NCI-H1417 (cell line): ENCODE measurements at places on chromosomes 7 and 10.

DNA sequence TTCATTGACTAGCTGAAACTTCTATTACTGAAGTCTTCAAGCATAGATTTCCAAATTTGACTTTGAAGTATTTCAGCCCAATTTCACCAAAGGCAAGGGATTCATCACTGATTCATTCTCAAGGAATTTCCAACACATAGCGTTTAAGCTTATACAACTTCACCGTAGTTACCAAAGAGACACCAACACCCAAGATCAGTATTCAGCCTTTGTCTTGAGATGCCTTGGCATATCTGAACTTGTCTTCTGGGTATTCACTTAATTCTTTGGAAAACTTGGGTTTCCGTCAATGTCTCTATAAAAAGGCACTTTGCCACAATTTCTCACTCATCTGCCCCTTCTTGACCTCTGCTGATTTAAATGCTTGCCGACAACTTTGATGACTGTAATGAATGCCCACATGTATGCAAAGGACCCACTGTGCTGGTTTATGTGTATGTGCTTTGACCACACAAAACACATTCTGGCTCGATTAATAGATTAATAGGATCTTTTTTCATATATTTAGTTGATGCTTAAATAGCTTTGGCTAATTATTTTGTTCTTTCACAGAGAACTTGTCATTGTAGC is 49.6 kb downstream of the TES start:
- DNase-seq: no peak

DNA sequence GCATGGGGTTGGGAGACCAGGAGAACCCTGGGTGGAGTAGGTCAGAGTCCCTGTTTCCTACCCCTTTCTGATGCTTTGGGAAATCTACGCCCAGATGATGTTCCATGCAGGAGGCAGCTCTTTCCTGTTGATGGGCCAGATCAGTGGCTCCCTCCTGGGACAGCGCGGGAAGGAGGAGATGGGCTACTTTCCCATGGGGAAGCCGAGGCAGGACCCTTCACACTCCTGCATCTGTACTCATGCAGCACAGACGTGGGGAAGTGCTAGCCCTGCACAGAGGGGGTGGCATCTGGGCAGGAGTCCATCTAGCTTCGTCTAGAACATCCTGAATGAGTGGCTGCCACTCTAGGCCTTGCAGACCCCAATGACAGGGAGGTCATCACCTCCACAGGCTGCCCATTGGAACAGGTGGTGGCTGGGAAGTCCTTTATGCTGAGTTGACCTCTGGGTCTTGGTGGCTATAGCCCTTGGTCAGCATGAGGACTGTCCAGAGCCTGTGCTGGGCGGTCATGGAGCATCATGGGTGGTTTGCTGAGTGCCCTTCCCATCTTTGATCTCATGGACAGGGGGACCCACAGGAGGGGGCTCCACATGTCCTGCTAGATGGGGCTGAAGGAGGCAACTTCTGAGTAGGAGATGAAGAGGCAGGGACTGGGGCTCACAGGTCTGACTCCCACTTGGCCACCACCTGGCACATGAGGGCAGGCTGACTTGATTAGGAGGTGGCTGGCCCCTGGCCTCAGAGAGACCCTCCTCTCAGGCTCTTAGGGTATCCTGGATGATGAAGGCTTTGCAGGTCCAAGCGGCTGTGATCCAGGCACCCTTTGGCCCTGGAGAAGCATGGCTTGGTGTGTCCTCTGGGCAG is 24.6 kb downstream of the RAMP3 start:
- DNase-seq: no peak

DNA sequence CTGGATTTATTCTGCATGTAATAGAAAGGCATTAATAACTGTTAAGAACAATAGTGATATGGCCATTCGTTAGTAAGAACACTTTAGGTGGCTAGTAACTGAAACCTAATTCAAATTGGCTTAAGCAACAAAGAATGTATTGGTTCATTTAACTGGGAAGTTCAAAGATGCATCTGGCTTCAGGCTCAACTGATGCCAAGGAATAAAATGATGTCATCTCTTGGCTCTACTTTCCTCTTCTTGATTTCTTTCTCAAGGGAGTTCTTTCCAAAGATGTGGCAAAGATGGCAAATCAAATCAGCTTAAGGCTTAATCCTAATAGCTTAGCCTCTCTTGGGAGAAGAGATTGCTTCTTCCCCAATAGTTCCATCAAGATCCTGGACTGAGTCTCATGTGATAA is 51.6 kb downstream of the PIK3CG start:
- no peak for DNase-seq

- DNase-seq: peak; percentile 49
Measured at GRCh38 chr10:28302012-28302637, 739 bp downstream of the MPP7 start.

DNA sequence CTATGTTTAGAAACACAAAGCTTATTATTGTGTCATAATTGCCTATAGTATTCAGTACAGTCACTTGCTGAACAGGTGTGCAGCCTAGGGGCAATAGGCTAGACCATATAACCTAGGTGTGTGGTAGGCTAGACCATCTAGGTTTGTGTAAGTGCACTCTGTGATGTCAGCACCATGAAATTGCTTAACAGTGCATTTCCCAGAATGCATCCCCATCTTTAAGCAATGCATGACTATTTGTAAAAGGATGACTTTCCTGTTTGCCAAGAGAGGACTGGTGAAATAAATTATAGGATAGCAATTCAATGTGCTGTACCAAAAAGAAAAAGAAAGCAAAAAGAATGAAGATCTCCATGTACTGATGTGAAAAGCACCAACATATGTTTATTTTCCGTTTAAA is 288.7 kb upstream of the AUTS2 start:
- DNase-seq: peak; percentile 78

- no peak for DNase-seq
Measured at GRCh38 chr7:126728967-126729366, 523.8 kb downstream of the GRM8 start.

GRCh38 chr10:99965700-99966099 is 44.0 kb downstream of the DNMBP start:
- no peak for DNase-seq

- no peak for DNase-seq
Measured at GRCh38 chr7:85234730-85235129, 47.9 kb upstream of the SEMA3D start.

GRCh38 chr10:29557665-29558064 is 77.1 kb downstream of the SVIL start:
- DNase-seq: no peak

- DNase-seq: peak; percentile 80
Measured at GRCh38 chr7:73429215-73429614, 4.4 kb upstream of the FZD9 start.

GRCh38 chr7:151003572-151003971 is 12.8 kb downstream of the NOS3 start:
- DNase-seq: peak; percentile 62

DNA sequence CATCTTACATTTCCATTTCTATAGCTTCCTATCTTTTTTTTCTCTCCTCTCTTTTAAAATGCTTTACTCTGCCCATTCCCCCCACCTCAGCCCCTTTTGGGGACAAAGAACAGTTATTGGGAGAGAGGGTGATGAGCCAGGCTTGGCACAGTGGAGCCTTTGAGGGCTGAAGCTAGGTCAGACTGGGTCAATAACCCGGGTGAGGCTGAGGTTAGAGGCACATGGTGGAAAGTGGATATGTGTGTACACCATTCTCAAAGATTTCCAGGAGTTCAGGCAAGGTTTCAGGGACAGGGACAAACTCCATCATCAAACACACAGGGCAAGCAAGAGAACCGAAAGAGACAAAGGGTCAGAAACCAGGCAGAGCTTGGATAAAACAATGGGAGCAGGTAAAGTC is 11.5 kb downstream of the ABCB4 start:
- DNase-seq: no peak

DNA sequence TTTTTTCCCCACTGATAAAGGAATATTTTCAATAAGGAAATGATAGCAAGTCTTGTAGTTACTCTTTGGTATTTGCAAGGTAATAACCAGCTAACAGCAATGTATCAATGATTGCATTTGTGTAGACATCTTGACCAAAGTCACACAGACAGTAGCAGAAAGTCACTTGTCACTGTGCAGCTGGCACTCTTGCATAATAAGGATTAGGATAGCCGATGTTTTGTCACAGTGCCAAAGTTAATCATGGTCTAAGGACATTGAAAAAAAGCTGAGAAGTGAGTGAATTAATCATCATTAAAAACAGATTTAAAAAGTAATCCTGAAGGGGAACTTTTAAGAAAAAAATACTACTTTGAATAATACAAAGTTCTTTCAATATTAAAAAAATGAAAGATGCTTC is 834.3 kb upstream of the C7orf33 start:
- DNase-seq: no peak

GRCh38 chr7:86889501-86889900 is 170.0 kb downstream of the ELAPOR2 start:
- no peak for DNase-seq

DNA sequence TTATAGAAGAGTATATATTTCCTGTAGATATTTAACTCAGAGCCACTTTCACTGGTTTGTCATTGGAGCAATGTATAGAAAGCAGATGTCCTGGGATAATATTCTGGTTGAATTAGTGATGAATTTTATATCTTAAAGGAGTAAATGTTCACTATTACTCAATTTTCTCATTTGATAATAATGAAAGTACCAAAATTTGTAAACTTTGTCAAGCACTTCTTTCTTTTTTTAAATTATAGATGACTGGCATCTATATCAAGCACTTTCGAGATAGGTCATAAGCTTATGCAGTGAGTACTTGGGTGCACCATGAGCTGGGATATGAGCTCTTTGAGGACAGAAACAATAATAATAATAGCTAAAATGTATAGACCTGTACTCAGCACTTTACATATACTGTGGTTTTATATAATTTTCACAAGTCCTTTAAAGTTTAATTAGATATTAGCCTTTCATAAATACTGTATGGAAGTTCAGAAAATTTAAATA is 11.3 kb downstream of the RSBN1L start:
- DNase-seq: no peak

GRCh38 chr7:33728873-33729551 is 176.3 kb upstream of the BMPER start:
- no peak for DNase-seq

DNA sequence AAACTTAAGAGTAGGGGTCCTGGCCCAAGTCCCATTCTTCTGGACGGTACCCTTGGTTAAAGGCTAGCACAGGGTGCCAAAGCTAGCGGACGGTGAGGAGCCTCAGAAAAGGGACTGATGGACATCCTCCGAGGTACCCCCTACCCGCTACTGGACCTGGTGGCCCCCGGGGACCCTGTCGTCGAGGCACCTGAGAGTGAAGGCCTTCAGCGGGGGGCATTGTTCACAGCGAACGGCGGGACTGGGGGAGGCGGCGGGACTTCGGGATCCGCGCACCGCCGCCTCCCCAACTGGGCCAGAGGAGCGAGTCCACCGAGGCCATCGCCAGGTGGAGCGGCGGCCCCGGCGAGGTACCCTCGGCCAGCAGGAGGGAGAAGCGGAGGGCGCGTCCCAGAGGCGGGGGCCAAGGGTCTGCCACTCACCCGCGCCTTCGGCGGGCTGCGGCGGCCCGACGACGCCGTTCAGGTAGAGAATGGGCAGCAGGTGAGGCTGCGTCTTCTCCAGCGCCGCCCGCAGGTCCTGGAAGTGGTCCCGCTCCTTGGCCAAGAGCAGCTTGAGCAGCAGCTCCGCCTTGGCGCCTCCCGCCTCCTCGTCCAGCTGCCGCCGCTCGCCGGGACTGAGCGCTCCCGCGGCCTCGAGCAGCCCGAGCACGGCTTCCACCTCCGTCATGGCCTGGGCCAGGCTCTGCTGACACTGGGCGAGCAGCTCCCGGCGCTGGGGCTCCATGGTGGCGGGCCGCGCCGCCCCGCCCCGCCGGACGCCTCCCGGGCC is 575 bp downstream of the DLG5 start:
- DNase-seq: peak; percentile 17

- no peak for DNase-seq
Measured at GRCh38 chr7:13017881-13018280, 330.4 kb downstream of the ARL4A start.

DNA sequence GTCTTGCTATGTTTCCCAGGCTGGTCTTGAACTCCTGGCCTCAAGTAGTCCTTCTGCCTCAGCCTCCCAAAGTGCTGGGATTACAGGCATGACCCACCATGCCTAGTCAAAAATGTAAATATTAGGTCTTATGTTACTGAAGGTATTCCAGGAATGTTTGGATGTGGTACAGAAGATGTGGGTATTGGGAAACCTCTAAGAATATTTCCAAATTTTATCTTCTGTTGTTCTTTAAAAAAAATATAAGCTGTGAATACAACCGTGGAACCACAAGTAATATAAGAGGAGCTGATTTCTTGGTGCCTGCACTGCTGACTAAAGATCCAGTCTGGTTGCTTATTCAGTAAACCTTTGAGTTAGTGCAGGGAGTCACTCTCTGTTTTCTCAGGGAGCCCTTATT is 178.3 kb downstream of the AUTS2 start:
- DNase-seq: no peak

DNA sequence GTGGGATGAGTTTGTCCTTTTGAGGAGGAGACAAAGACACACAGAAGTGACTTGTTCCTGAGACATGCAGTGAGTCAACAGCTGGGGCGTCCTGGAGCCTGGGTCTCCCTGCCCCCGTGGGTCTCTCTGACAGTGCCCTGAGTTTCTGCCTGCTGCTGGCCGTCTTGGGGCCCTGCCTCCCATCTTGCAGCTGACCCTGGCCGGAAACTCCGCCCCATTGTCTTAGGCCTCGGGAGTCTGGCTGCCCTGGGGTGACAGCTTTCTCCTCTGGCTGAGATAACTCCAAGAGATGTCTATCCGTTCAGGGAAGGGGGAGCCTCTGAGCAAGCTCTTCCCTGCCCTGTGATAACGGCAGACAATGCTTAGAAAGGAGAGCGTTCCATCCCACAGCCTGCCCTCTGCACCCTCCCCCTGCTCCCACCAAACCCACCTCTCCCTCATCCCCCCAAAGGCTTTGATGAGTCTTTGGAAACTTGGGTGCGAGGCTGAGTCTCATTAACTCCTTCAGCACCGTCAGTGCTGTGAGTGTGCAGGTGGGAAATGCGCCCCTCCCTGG is 69.5 kb upstream of the PODXL start:
- DNase-seq: no peak

- DNase-seq: no peak
Measured at GRCh38 chr7:139915268-139915863, 86.3 kb downstream of the TBXAS1 start.

DNA sequence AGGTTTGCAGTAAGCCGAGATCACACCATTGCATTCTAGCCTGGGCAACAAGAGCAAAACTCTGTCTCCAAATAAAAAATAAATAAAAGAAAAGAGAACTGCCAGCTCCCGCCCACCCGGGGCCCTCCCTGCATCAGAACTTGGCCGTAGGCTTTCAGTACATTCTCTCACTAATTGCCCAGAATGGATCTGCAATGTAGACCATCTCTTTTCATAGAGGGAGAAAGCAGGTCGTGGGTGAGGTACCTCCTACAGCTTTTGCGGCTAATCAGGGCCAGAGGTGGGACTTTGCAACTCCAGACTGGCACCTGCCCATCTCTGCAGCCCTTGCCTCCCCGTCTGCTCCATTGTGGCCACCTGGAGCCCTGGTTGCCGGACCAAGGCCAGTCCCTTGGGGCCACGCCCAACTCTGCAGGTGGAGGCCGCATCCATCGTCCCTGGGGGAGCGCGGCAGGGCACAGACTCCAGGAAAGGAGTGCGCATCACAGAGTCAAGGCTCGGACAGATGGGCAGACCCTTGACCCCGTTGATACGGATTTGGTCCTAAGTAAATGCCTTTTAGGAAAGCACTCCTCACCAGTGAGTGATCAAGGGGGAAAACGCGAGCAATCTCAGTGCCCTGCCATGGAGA is 179.1 kb upstream of the SH2B2 start:
- DNase-seq: no peak
